ENCODE measurements at places on chromosomes 2 and 18. TPM values are rescaled to one million over a fixed set of nuclear protein-coding genes. Genes with fewer than 3 reads are reported as not detected.

ARL5A gene
- polyA plus RNA-seq = 32.5 TPM

CTAGE1 gene
- polyA plus RNA-seq = not detected

- no peak for DNase-seq
These were observed 652 bp downstream of the GPC1 start for GRCh38 chr2:240435948-240436682.

DNA sequence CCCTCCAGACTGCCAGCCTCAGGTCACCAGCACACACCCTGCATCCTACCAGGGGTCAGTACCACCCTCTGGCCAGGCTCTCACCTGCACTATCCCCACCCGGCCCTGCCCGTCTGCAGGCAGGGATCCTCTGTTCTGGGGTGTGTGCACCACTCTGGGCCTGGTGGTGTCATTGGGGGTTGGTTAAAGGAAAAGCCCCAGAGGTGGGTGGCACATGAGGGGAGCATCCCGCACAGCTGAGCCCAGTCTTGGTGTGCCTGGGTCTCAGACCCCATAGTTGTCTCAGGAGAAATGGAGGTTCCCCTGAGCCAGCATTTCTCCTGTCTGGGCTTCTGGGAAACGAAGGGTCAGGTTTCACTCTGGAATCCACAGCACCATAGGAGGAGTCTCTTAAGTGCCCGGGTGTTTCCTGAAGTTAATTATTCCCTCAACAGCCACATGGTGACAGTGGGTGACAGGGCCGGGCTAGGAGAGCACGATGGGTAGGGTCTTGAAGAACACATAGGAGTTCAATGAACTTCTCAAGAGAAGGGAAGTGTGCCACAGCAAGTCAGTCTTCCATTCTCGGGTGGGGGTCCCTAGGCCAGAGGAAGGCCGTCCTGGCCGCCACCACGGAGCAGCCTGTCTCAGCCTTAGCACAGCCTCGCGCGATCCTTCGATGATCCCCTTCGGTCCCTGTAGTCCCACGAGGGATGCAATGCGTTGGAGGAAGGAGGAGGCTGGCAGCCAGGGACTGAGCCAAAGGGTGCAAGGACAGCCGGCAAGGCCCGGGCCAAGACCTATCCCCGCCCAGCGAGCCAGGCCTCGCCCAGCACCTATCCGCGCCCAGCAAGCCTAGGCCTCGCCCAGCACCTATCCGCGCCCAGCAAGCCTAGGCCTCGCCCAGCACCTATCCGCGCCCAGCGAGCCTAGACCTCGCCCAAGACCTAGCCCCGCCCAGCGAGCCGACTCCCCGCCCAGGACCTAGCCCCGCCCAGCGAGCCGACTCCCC lies 1.1 kb upstream of the FARP2 start:
- peak; percentile 28 for DNase-seq

GRCh38 chr18:50193796-50194630 lies 934 bp downstream of the MYO5B start:
- no peak for DNase-seq

DNA sequence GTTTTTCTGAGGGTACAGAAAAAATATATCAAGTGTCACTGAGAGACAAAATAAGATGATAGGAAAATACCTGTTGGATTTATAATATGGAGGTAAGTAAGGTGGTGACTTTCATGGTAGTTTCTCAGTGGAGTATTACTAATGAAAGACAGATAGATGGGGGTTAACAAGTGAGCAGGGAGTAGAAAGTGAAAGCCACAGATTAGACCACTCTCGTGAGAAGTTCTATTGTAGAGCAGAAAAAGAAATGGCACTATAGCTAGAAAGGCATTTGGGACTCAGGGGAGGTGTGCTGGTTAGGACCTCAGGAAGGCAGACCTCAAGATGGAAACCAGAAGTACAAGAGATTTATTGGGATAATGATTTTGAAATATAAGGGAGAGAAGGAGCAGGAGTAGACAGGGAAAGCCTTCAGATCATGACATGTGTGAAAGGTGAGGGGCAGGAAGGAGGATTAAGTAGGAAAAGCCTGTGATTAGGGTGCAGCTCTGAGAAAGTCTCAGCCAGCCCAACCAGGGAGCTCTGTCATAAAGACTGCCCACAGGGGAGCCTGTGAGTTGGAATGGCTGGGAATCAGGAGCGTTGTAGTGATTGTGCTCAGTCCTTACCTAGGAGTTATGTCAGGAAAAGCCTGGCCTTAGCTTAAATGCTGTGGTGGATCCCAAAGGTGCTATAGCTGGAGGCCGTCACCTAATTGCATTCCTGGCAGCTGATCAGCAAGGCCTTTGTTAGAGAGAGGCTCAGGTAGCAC lies 198.1 kb downstream of the IKZF2 start:
- no peak for DNase-seq

GRCh38 chr18:25614168-25614567 lies 262.2 kb upstream of the ZNF521 start:
- DNase-seq = no peak

- DNase-seq = no peak
These were observed 403.9 kb upstream of the CYRIA start for GRCh38 chr2:17069564-17069963.

DNA sequence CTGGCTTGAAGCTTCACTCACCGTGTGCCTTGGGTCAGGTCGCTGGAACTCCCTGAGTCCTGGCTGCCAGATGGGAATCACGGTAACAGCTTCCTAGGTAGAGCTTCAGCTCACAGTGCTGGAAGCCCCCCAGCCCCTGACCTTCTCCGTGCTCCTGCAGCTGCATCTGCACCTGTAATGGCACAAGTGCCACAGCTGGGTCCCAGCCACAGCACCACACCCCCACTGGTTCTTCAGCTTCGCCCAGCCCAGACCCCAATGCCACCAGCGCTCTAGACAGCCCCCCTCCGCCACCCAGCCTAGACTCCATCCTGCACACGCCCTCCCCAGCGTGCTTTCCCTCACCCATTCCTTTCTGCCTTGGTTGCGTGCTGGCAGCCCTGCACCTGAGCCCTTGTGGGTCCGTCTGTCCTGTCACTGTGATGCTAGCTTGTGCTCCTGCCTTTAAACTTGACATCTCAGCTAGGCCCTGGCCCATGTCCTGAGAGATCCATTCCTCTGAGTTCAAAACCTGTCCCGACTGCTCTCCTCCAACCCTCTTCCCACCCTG lies 7.6 kb upstream of the ESPNL start:
- no peak for DNase-seq

GRCh38 chr18:44229693-44230108 lies 451.0 kb upstream of the SETBP1 start:
- DNase-seq = peak; percentile 80

DNA sequence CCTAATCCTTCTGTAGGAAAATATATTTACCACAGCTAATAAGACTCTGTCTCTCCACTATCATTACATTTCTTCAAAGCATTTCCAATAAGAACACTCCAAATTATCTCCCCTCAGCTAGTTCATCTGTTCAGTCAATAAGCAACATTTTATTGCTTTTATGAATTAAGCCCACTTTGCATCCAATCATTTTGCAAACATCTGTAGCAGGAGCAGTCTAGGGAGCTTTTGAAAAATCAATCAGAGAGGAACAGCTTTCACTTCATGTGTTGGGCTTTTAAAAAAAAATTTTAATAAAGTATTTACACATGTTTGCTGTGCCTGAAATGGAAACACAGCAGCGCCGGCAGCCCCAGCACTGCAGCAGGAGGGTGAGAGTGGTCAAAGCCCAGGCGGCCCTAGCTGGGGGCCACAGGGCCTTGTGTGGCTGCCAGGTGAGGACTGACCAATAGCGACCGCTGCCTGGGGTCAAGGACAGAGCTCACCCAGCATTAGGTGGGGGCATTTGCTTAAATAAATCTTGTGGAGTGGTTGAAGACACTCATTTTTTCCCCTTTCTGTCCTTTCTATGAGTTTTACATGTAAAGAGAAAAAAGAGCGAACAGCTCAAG lies 250.7 kb downstream of the RNF144A start:
- no peak for DNase-seq
